Uterus (tissue), 4 donors: ENCODE measurements at places on chromosomes 13 and 19.
A peak's percentile ranks its signal among the peaks of the same experiment; 100 is the strongest.

GRCh38 chr19:3977242-3978143 is 6.6 kb upstream of the DAPK3 start:
- no peaks in the 10 kb centered on the region for H3K36me3 ChIP-seq
- no peaks in the 10 kb centered on the region for H3K4me1 ChIP-seq

- peak overlapping the region; percentile 62 for H3K27ac ChIP-seq
- no peak for DNase-seq
- H3K4me1 ChIP-seq: peaks cover 4% of the 10 kb centered on the region
These were observed 584.5 kb upstream of the SGCG start for GRCh38 chr13:22596171-22596863.

DNA sequence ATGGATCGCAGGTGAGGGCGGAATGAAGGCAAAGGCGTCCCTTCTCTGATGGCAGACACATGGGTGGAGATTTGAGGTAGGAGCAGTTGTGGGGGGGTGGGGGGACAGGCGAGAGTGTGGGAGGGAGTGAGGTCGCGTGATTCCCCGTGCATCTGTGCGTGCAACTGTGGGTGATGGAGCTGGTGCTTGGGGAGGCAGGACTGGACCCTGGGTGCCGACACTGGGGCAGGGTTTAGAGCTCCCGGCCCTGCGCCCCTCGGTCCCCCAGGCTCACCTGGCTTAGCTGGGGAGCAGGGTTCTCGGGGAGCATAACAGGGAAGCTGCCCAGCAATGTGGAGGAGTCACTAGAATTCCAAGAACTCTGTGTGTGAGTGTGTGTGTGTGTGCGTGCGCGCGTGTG is 3.4 kb downstream of the TMPRSS9 start:
- H3K27me3 ChIP-seq: peaks cover 5% of the 10 kb centered on the region
- H3K4me3 ChIP-seq: no peak overlapping the region
- H3K4me1 ChIP-seq: no peaks in the 10 kb centered on the region
- DNase-seq: no peak
- no peaks in the 10 kb centered on the region for H3K36me3 ChIP-seq

DNA sequence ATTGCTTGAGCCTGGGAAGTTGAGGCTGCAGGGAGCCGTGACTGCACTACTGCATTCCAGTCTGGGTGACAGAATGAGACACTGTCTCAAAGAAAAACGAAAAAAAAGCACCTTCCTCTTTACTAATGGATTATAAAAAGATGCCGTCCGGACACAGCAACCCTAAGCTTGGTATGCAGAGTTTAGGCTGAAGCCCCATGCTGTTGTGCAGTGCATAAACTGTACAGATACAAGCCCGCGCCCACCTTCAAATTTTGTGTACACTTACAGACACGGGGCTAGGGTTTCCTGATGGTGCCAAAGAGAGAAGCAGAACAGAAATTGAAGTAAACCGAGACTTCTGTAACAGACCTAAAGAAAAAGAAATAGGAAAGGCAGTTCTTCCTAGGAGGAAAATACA is 9.0 kb downstream of the LPAR6 start:
- peaks cover 6% of the 10 kb centered on the region for H3K4me1 ChIP-seq
- H3K27ac ChIP-seq: peak overlapping the region; percentile 74
- H3K4me3 ChIP-seq: no peak overlapping the region
- no peaks in the 10 kb centered on the region for H3K36me3 ChIP-seq

- no peaks in the 10 kb centered on the region for H3K4me1 ChIP-seq
- H3K4me3 ChIP-seq: no peak overlapping the region
- no peak overlapping the region for H3K27ac ChIP-seq
These were observed 44.5 kb upstream of the PCDH8 start for GRCh38 chr13:52892925-52893324.

DNA sequence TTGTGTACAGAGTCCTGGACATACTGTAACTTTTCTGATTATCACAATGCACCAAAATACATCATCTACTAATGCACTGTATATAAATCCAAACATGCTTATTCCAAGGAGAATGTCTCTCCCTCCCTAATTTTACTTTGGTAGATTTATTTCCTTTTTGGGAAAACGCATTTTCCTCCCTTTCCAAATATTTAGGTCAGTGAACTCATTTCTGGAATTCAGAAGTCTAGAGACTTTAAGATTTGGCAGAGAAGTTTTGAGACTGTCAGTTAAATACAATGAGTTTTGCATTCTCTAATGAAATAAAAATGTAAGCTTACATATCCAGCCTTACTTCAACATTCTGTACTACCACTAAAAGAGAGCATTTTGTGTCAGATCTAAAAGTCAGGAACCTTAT is 165.8 kb upstream of the EDNRB start:
- no peaks in the 10 kb centered on the region for H3K4me1 ChIP-seq
- no peak for DNase-seq
- no peak overlapping the region for H3K4me3 ChIP-seq
- H3K36me3 ChIP-seq: no peaks in the 10 kb centered on the region
- H3K27me3 ChIP-seq: no peaks in the 10 kb centered on the region

DNA sequence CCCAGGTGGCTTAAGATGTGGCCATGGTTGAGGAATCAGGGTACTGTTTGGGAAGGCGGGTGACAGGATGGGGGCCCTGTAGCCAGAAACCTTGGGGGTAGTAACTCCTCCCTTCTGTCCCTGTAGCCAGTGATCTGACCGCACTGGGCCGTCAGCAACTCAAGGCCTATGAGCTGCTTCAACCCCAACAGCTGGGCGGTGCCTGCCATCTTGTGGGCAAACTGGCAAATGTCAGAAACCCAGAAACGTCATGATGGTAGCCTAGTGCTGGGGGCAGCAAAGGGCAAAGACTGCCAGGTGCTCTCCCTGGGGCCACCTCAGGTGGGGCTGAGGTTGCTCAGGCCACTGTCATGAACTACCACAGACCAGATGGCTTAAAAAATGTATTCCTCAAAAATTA is 3.5 kb downstream of the COPE start:
- H3K27me3 ChIP-seq: no peaks in the 10 kb centered on the region
- H3K36me3 ChIP-seq: no peaks in the 10 kb centered on the region
- no peak for DNase-seq
- peaks cover 5% of the 10 kb centered on the region for H3K4me1 ChIP-seq
- no peak overlapping the region for H3K27ac ChIP-seq

DNA sequence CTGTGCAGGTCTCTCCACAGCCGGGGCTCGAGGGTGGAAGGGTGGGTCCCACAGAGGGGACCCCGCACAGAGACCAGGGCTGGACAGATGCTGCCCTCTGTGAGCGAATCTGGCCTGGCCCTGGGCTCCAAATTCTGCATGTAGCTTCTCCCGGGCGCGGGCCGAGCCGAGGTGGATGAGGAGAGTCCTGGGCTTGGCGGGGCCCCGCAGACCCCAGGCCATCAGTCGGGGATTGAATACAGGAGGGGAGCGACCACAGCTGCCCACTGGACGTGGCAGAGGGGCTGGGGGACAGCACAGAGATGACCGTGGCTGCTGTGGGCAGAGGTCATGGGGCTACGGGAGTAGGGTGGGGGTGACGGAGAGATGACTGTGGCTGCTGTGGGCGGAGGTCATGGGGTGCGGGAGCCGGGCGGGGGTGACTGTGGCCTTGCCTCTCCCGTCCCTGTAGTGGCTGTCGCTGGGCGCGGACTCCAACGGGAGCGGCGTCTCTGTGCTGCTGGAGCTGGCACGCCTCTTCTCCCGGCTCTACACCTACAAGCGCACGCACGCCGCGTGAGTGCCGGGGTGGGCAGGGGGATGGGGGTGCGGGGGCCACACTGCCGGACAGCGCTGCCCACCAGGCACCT is 15.5 kb downstream of the NCLN start:
- no peaks in the 10 kb centered on the region for H3K4me1 ChIP-seq
- H3K36me3 ChIP-seq: no peaks in the 10 kb centered on the region
- H3K27ac ChIP-seq: no peak overlapping the region
- DNase-seq: no peak

DNA sequence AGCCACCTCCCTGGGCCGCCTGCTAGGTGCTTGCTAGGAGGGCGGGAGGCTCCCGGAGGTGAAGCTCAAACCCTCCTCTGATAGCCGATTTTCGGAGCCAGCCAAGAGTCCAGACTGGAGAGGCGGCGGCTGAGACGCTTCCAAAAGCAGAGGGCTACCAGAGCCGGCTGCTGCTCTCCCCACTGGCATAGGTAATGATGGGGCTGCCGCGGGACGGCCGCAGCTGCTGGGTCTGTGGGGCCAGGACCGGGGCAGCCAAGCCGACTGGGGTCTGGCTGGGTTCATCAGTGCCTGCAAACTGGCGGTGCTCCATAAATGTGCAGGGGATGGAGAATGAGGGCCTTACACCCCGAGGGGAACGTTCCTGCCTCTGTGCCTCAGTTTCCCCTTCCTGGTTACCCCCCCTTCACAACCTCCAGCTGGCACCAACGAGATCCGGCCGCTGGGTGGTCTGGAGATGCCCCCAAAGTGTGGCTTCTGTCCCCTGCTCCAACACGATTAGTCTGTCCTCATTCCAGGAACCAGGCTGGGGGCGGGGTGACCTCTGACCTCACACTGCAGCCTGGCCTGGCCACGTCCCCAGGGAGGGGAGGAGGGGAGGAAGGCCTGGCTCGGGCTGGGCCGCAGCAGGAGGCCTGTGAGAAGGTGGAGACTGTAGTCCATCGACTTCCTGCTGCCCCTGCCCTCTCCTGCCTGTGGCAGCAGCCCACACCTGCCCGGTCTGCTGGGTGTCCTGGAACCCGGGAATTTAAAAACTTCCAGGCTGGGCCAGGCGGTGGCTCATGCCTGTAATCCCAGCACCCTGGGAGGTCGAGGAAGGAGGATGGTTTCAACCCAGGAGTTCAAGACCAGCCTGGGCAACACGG is 3.8 kb upstream of the WDR18 start:
- DNase-seq: no peak
- no peak overlapping the region for H3K4me3 ChIP-seq
- peaks cover 6% of the 10 kb centered on the region for H3K4me1 ChIP-seq

DNA sequence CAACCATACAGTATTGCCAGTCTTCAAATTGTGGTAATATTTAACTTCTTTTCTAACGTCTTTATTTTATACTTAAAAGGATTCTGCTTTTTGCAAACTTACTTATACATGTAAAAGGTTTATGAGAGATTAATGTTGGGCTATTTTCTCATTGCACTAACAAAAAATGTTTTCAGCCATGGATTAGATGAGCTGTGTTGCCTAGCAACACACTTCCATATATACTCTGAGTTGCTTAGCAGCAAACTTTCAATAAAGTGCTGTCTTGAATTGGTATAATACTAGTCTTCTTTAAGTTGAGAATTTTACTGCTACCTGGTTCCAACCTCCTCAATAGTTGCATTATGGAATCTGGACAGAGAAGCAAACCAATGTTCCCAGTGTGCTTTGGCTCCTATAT is 777.4 kb upstream of the PCDH9 start:
- H3K4me3 ChIP-seq: no peak overlapping the region
- no peaks in the 10 kb centered on the region for H3K27me3 ChIP-seq
- no peak overlapping the region for H3K27ac ChIP-seq
- H3K4me1 ChIP-seq: no peaks in the 10 kb centered on the region

- DNase-seq: peak; percentile 79
- peak overlapping the region; percentile 100 for H3K27ac ChIP-seq
- no peaks in the 10 kb centered on the region for H3K4me1 ChIP-seq
These were observed 5.5 kb upstream of the EMP3 start for GRCh38 chr19:48319647-48320541.

DNA sequence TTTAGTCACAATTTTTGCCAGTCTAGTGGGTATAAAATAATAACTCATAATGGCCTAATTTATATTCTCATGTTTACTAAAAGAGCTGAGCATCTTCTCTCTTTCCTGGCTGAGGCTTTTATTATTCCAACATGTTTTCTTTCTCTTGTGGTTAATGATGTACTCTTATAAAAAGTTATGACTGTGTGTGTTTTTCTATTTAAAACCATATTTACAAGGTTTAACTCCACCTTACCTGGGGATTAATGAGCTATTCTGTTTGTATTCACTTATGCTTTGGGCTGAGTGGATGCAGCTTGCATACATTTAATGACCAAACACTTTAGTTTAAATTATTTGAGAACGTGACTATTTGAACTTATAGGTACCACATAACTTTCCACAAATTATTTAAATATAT is 1365.7 kb upstream of the SLC10A2 start:
- H3K4me1 ChIP-seq: no peaks in the 10 kb centered on the region
- no peak for DNase-seq
- no peaks in the 10 kb centered on the region for H3K36me3 ChIP-seq

DNA sequence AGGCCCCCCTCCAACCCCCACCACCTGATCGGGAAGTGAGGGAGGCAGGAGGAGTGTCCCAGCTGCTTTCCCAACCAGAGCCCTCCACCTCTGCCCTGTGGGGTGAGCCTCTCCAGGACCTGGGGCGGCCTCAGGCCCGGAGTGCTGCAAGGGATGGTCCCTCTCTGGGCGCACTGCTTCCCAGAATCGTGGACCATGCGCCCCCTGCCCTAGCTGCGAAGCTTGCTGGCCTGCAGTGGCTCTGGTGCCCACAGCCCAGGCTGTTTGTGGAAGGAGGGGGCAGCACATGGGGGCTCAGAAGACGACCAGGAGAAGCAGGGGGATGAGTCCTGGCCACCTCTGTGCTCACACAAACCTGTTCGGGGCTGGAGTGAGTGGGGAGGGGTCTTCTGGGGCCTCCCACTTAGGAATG is 33.6 kb downstream of the CEBPG start:
- no peaks in the 10 kb centered on the region for H3K36me3 ChIP-seq
- H3K27me3 ChIP-seq: no peaks in the 10 kb centered on the region
- no peak overlapping the region for H3K4me3 ChIP-seq

DNA sequence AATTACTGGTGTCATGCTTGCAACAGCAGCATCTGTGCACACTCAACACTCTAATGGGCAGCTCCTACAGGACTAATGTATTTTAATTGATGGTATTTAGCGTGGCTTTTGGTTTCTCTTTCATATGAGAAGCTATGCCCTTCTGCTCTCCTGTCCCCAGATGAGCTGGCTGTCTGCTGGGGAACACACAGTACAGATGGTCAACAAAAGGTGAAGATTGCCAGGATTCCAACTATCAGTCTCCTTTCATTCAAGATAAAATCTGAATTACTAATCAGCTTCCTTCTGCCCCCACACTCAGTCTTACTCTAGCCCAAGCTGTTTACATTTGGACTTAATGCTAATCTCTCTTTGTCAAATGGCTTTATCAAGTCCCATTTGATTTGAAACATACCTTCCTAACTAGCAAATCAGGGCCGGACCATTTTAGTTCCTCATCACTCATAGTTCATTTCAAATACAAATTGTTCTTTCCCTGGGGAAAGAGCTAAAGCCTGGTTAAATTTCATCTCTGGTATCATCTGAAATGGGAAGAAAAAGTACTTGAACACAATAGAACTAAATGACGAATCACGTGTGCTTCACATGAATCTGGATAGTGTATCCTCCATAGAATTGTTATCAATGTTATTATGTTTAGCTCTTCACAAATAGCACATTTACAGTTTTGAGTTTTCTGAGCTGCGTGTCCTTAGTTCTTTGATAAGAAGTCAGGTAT is 988.0 kb downstream of the PCDH17 start:
- no peak overlapping the region for H3K27ac ChIP-seq
- H3K36me3 ChIP-seq: no peaks in the 10 kb centered on the region
- no peak overlapping the region for H3K4me3 ChIP-seq
- H3K4me1 ChIP-seq: no peaks in the 10 kb centered on the region
- no peaks in the 10 kb centered on the region for H3K27me3 ChIP-seq
